DMS 273 treated with DMSO at 0.1 percent for 48 hours (cell line): ENCODE measurements at places on chromosomes 2 and 18.

GRCh38 chr2:235302263-235302662 lies 191.6 kb upstream of the AGAP1 start:
- no peak for DNase-seq

GRCh38 chr18:70499218-70499691 lies 210.4 kb downstream of the SOCS6 start:
- DNase-seq, result peak; percentile 4

DNA sequence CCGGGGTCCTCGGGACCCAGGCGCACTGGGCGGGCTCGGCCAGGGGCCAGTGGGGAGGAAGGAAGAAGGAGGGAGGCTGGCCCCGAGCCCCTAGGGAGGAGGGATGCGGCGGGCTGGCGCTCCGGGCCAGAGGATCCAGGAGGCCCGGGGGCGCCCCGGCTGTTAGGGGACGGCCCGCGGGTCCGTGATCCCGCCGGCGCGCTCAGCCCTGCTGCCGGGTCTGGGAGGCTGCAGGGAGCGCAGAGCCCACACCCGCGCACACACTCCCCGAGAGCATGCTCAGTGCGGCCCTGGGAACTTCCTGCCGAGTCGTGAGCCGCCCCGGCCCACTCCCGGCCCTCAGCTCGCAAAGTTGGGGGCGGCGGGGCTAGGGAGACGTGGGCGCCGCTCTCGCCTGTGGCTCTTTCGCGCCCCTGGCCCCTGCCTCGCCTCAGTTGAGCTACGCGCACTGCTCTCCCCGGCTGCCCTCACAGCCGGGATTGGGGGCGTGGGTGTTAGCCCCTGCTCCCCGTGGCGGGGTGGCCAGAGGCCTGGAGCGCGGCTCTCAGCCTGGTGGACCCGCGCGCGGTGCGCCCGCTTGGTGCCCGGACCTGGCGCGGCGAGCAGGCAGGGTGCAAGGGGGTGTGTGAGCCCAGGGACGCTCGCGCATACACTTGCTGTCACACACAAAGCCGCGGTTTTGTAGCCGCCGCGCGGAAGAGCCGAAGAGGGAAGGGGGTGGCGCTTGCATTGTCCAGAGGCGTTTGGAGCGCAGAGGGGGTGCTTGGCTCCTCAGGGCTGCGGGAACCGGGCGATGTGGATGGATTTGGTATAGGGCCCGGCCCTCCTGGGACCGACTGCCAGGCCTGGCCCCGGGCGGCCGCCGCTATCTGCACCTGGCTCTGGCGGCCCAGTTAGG lies 132.9 kb upstream of the MGAT5 start:
- no peak for DNase-seq

GRCh38 chr18:53984021-53984420 lies 240.4 kb downstream of the MBD2 start:
- no peak for DNase-seq

DNA sequence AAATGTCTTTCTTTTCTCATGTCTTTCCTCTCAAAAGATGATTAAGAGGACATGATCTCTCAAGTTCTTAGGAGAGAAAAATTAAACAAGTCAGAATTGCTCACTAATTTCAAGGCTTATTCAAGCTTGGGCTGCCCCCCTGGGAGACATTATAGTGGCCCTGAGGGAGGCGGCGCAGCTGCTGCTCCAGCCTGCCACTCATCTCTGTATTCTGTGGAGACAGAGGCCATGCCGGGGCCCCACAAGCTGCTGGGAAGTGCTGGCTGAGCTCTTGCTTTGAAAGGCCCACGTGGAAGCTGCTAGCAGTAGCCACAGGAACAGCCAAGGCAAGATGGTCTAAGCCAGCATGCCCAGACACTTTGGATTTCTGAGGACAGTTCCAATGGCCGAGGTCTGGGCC lies 267.4 kb downstream of the LNPK start:
- peak; percentile 37 for DNase-seq

GRCh38 chr2:96965781-96966514 lies 20.4 kb downstream of the FAM178B start:
- DNase-seq, result no peak

- DNase-seq, result no peak
These were observed 880.7 kb downstream of the LRRTM4 start for GRCh38 chr2:76641506-76641905.

- DNase-seq, result no peak
These were observed 24.5 kb upstream of the LIPG start for GRCh38 chr18:49537232-49537896.

DNA sequence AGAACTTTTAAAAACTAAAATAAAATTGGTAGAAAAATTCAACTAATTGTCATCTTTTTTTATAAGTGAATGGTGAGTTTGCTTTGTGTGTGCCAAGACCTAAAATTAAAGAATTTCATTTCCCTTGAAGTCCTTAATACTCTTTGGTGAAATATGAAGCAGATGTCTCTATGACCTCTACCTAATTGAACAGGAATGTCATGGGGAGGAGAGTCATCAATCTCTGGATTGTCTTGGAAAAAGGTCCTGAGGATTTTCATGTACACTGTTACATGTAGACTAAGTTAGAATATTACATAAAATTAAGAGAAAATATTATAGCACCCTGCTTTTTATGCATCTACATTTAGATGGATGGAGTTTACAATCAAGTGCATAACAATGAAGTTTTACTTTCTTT lies 177.9 kb upstream of the LRP1B start:
- no peak for DNase-seq

- DNase-seq, result no peak
These were observed 42.9 kb upstream of the SNED1 start for GRCh38 chr2:240955306-240956170.

DNA sequence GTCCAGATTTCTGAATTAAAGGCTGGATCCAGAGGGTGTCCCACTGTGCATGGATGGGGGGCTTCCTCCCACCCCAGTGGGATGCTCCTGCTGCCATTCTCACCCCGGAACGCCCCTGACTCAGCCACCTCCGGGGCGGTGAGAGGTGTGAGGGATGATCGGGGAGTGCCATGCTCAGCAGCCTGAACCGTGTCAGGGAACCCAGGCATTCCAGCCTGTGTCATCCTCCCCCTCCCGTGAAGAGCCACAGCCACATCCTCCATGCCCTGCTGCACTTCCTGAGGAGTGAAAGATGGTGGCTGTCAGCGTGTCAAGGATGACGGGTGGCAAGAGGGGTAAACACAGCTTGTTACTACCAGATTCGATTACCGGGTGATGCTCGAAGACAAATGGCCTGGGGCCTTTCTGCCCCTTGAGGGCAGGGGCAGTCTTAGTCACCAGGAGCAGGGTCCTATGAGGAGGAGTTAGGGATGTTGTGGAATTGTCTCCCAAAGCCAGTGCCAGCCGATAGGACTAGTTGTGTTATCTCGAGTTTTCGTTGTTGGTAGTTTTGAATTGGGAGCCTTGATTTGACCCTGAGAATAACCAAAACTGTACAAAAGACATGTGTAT lies 80.8 kb downstream of the TCF7L1 start:
- DNase-seq, result no peak

GRCh38 chr2:230423851-230424458 lies 8.0 kb downstream of the SP100 start:
- DNase-seq, result no peak

- no peak for DNase-seq
These were observed 36.9 kb upstream of the FAM98A start for GRCh38 chr2:33636001-33636400.

DNA sequence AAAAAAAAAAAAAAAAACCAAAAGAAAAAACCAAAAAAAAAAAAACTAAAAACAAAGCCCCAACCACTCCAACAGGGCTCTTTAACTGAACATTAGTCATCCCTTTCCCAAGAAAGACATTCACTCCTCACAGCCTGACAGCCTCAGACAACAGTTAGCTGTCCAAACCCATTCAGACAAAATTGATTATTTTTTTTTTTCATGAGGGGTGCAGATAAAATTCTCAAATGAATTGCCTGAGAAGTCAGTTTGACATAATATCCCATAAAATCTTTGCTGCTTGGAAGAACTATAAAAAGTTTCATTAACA lies 206.1 kb upstream of the REV1 start:
- no peak for DNase-seq

DNA sequence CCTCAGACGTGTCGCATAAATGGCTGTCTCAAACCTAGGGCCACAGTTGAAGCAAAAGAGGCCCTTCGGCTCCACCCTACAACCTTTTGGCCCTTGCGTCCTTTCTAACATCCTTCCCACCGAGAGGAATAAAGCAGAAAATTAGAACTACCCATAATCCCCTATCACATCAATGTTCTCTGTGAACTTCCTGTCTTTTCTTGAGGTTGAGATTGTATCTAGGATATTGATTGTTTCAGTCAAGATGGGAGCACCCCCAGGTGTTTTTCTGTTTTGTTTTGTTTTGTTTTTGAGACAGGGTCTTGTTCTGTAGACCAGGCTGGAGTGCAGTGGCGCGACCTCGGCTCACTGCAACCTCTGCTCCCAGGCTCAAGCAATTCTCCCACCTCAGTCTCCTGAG lies 23.6 kb downstream of the INPP5D start:
- DNase-seq, result no peak

DNA sequence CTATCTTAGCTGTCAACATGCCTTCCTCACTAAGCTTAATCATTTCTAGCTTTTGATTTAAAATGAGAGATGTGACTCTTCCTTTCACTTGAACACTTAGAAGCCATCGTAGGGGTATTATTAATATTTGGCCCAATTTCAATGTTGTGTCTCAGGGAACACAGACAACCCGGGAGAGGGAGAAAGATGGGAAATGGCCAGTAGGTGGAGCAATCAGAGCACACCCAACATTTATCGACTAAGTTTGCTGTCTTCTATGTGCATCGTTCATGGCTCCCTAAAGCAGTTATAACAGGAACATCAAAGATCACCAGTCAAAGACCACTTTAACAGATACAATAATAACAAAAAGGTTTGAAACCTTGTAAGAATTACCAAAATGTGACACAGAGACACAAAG lies 110.2 kb downstream of the OLA1 start:
- DNase-seq, result no peak

DNA sequence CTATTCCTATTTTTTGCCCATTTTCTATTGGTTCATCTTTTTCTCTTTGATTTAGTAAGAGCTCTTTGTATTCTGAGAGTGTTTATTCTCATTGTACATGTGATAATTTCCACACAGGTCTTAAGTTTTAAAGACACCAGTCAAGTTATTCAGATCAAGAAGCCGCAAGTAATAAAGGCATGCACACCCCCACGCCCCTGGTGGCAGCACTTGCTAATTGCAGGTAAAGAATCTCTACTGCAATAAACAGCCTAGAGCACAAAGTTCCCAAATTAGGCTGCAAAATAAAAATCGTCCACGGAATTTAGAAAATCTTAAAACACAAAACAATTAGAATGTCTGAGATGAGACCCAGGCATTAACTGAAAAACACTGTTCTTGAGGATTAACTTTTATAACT lies 45.2 kb downstream of the ST3GAL5 start:
- DNase-seq, result no peak

- no peak for DNase-seq
These were observed 93.6 kb downstream of the SATB2 start for GRCh38 chr2:199364153-199364552.

DNA sequence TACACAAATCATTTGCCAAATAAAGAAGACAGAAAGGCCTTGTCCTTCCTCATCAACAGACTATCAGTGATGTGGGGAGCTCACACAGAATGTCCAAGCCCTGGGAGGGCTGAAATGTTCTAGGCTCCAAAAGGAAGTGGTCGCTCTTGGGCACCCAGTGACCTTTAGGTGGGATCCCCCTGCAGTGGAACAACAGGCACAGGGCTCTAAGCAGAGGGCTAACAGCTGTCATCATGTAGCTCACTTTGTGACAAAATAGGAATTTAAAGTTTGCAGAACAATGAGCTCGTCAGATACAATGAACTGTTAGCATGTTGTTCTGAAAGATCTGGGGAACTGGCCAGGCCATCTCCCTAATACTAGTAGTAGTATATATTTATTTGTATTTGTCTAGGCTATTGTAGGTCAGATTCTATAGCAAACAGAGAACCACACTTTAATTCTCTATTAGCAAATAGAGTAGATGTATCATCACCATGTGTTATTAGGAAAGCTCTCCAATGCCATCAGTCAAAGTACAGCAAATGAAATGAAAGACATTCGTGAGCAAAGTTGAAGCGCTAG lies 151.5 kb upstream of the MAP3K20 start:
- no peak for DNase-seq

- no peak for DNase-seq
These were observed 112.5 kb downstream of the MAP3K20 start for GRCh38 chr2:173187941-173188788.

DNA sequence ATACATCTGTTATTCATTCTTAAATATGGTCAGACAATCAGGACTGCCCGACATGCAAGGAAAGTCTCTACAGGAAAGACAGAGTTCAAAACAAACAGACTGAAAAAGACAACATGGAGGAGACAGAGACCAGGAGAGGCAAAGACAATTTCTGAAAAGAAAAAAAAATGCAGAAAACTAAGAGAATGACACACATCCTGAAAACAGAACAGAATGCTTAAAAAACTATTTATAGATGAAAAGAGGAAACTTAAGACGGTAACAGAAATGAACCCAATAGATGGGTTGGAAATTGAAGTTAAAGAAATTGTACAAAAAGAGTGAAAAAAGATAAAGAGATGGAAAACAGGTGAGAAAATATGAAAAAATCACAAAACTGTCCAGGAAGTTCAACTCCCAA lies 95.7 kb downstream of the BCL2 start:
- DNase-seq, result no peak

DNA sequence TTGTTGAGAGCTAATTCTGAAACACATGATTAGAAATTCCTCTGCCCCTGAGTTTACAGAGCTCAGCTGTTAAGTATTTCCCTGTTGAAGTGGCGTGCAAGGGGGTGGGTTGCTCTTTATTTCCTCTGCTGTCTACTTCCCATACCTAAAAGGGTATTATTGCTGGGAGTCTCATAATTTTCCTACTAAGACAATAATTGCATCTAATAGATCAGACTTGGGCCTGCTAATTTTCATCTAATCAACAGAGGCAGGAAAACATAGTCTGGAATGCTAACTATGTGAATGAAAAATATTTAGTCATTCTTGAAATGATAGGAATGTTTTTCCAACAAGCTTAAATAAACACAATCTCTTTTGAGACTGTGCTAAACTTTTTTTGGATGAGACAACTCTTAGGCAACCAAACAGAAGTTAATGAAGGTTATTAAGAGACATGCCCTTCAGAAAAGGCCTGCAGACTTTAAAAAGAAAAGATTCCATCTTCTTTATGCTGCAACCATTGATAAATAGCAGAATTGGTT lies 111.4 kb downstream of the FEZ2 start:
- DNase-seq, result no peak

GRCh38 chr18:61946449-61946848 lies 53.6 kb upstream of the RNF152 start:
- no peak for DNase-seq
